ENCODE measurements at places on chromosomes 11 and 22.

GRCh38 chr11:35363854-35364780, 55.2 kb downstream of the SLC1A2 start:
- no peak for DNase-seq

DNA sequence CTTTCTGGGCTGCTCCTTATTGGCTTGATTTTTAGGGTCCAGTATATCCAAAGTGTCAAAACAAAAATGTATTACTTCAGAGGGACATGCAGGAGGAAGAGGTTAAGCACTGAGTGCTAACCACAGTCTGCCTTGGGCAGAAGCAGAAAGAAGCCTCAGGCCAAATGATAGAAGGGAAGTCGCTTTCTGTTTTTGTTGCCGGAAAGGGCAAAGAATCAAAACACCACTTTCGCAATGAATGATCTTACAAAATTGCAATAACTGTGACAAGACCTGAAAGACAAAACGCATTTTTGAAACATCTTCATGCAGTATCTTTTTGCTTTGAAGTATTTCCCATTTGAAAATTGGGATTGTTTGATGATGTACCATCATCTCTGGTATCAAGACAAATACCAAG, 70.1 kb upstream of the PICALM start:
- no peak for DNase-seq

DNA sequence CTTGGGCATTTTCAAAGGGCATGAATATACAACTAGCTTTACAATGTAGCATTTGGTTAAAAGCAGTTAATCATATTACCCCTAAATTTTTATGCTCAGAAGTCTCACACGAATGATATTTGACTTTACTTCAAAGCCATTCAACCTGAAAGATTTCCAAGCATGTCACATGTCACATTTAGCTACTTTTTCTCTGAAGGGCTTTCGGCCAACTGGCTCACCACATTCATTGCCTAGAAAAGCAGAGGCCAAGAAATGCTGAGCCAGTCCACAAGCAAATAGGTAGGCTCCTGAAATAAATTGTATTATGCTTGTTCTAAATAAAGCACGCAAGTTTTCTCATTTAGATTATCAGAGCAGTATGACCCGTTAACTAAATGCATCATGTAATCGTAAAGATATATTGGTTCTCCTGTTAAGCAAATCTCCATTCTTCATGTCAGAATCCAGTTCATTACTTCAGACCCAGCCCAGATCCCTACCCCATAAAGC, 30.6 kb downstream of the PAX6 start:
- DNase-seq, result no peak

GRCh38 chr11:119371778-119372182, 9.7 kb downstream of the USP2 start:
- DNase-seq, result no peak

DNA sequence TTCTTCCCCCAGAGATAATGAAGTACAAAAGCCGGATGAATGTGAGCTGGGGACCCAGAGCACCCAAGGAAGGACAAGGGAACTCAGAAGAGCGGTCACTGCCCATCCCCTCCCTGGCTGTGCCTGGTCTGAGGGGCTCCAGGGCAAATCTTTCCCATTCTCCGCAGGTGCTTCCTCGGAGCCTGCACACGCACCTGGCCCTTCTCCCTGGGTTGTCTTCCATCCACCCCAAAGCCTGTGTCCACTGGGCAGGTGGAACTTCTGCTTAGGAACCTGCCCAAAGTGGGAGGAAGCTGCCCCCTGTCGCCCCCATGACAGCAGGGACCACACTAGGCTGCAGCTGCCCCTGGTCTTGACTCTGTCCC, 121.0 kb upstream of the FGF3 start:
- no peak for DNase-seq

- DNase-seq, result peak; percentile 20
Observed at GRCh38 chr11:71977743-71978418, 20.8 kb upstream of the IL18BP start.

DNA sequence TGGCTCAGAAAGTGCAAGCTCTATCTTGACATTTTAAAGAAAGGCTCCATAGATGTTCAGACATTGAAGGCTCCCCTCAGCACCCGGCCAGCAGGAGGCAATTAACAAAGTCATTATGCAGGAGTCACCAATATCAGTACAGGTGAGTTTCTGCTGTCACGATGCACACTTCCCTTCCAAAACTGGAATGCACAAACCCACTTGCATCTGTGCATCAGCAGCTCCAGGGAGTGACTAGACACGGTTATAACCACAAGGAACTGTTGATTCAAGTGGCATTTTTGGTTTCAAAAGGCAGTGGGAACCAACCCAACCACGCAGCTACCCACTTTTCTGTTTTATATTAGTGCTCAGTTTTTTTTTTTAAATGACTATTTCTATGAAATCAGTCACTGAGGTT, 293.9 kb upstream of the NARS2 start:
- no peak for DNase-seq

GRCh38 chr11:80970037-80970436, 1529.2 kb upstream of the TENM4 start:
- DNase-seq, result no peak

- no peak for DNase-seq
Observed at GRCh38 chr22:43580271-43580750, 168.5 kb downstream of the MPPED1 start.

GRCh38 chr11:19891022-19891421, 178.4 kb downstream of the NAV2 start:
- DNase-seq, result no peak
